ENCODE measurements at places on chromosomes 5 and 9. TPM values are rescaled to one million over a fixed set of nuclear protein-coding genes. Genes with fewer than 3 reads are reported as not detected.

DNA sequence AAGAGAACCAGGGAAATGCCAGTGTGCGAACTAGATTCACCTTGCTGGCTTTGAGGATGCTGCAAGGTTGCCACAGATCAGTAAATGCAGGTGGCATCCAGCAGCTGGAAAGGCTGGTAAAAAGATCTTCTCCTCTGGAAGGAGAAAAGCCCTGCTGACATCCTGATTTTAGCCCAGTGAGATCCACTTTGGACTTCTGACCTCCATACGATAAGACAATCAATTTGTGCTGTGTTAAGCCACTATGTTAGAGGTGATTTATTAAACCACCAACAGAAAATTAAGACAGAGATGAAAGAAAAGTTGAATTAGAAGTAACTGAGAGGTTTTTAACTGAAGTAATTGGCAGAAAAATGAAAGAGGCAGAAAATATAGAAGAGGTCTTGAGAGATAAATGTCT, 283.8 kb upstream of the CDH12 start:
- DNase-seq, result no peak

DNA sequence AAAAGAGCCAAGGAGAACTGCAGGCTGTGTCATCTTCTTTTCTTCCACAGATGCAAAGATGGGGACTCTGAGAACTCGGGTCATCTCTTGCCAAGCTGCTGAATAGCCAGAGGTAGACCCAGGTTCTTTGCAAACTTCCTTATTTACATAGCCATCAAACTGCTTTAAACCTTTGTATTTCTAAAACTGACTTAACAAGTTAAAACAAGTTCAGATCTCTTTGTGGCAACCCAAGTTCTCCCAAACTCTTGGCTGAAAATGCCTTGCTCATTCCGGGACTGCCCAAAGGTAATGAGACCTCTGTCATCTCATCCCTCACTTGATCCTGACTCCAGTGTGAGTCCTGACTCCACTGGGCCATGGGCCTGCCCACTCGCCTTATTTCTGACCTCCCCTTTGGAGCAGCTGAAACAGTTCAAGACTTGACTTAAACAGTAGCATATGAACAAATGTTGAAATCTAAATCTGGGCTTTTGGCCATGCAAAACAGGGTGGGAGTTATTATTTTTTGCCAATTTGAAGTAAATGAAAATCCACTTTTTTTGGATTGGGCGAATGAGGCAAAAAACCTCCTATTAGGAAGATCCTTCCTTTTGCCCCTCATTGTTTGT, 50.6 kb downstream of the FBXL7 start:
- DNase-seq, result no peak

DNA sequence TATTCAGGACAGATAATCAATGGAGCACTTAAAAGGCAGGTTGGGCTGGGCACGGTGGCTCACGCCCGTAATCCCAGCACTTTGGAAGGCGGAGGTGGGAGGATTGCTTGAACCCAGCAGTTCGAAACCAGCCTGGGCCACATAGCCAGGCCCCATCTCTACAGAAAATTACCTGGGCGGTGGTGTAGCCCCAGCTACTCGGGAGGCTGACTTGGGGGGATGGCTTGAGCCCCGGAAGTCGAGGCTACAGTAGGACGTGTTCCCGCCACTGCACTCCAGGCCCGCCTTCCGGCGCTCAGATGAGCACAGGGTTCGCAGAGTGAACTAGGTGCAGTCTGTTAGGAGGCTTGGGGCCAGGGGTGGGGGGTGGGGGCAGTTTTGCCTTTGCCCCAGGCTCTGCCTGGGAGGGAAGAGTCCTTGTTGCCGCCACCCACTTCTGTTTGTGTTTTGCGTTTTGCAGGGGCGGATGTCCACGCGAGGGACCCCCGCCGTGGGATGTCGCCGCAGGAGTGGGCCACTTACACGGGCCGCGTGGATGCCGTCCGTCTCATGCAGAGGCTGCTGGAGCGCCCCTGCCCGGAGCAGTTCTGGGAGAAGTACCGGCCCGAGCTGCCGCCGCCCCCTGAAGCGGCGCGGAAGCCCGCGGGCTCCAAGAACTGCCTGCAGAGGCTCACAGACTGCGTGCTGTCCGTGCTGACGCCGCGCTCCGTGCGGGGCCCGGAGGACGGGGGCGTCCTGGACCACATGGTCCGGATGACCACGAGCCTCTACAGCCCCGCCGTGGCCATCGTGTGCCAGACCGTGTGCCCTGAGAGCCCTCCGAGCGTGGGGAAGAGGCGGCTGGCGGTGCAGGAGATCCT, 85.2 kb downstream of the ANKRD33B start:
- no peak for DNase-seq

DNA sequence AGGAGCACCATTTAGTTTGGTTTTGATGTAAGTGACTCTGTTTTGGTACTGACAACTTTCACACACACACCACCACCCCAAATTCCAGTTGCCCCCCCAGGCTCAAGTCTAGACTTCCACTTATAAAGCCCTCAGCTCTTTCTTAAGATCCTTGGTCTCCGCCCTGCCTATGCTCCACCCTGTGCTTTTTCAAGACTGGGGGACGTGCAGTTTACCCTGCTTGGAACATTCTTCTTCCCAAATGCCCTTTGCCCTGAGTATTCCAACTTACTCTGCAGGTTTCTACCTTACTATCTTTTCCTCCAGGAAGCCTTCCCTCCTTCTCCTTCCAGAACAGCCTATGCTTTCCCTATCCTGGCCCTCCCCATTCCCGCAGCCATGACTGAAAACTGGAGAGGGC, 1.5 kb upstream of the TRIM14 start:
- DNase-seq, result no peak

The ATP6V0E1 gene
- total RNA-seq, result 82.8 TPM

GRCh38 chr5:61148515-61148914, 13.8 kb downstream of the SMIM15 start:
- no peak for DNase-seq

DNA sequence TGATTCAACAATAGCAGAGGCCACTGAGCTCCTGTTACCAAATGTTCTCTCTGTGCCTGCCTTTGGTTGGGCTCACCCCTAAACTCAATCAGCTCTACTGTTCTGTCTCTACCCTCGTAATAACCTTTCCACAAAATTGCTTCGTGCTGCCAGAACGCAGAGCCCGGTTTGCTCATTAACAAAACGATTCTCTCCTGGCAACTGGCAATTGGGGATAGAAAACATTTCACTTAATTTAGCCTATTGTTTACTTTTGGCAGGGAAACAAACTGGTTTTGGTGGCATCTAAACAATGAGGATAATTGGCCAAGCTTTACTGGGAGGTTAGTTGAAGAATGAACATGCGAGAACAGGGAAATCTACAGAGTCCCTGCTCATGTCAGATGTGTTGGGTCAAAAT, 56.6 kb downstream of the SLC28A3 start:
- no peak for DNase-seq

GRCh38 chr9:110807956-110808598, 139.5 kb downstream of the MUSK start:
- no peak for DNase-seq

The NR6A1 gene
- total RNA-seq, result 3.9 TPM

GRCh38 chr9:133375116-133375723, 640 bp downstream of the SURF4 start:
- no peak for DNase-seq

The PKD2L2 gene
- 0.23 TPM for total RNA-seq

The UTP15 gene
- 7.6 TPM for total RNA-seq

GRCh38 chr5:43165323-43165722, 26.7 kb upstream of the NIM1K start:
- no peak for DNase-seq

- DNase-seq, result no peak
Measured at GRCh38 chr5:80060966-80061365, 25.8 kb downstream of the THBS4 start.

The CTSV gene
- total RNA-seq, result 0.79 TPM

DNA sequence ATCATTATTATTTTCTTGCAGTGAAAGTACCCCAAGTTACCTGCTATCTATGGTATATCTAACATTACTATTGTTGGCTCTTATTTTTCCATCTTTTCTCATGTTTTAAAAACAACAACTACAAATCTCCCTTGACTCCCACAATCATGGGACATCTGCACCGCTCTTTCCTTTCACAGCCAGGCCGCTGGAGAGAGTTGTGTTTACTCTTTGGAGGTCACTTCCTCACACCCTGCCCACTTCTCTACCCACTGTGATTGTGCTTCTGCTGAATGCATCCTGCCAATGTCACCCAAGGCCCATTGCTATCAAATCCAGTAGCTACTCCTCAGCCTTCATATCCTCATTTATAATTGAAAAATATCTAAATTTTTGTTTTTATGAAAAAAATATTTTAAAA, 29.7 kb downstream of the SLC28A3 start:
- no peak for DNase-seq

All from pancreas (tissue), 10 donors.